ENCODE measurements at places on chromosomes 5 and 9.
A peak's percentile ranks its signal among the peaks of the same experiment; 100 is the strongest.

- DNase-seq, result no peak
Measured at GRCh38 chr5:81908771-81909170, 63.1 kb upstream of the ATG10 start.

- no peak for DNase-seq
Measured at GRCh38 chr5:40165789-40166728, 513.7 kb upstream of the PTGER4 start.

- DNase-seq, result no peak
Measured at GRCh38 chr9:20722221-20722620, 38.2 kb downstream of the FOCAD start.

DNA sequence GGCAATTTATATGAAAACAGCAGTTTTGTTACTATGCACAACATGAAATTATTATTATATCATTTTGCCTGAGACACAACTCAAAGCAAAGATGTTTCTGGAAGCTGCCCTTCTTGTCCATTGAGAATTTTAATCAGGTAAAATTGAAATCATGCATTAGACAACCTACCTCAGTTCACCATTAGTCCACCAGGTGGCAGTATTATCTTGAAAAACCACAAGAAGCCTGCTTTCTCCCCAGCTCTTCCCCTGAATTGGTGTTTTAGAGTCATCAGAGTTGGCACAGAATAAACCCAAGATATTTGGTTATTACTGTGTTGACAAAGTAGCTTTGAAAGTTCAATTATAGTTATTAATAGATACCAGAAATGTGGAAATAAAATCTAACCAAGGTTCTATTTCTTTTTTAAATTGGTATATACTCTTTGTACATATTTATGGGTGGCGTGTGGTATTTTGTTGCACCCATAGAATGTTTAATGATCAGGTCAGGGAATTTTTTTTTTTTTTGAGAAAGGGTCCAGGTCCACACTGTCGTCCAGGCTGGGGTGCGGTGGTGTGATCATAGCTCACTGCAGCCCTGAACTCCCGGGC is 25.7 kb downstream of the UTP15 start:
- peak; percentile 81 for DNase-seq

All from NCI-H524 (cell line).